ENCODE measurements at places on chromosomes 2 and 18.

- no peak overlapping the region for H3K27ac ChIP-seq
- no peak overlapping the region for H3K4me3 ChIP-seq
- DNase-seq: no peak
- H3K36me3 ChIP-seq: no peaks in the 10 kb centered on the region
- peaks cover under 1% of the 10 kb centered on the region for H3K4me1 ChIP-seq
Measured at GRCh38 chr2:128326346-128326745, 7.7 kb upstream of the HS6ST1 start.

DNA sequence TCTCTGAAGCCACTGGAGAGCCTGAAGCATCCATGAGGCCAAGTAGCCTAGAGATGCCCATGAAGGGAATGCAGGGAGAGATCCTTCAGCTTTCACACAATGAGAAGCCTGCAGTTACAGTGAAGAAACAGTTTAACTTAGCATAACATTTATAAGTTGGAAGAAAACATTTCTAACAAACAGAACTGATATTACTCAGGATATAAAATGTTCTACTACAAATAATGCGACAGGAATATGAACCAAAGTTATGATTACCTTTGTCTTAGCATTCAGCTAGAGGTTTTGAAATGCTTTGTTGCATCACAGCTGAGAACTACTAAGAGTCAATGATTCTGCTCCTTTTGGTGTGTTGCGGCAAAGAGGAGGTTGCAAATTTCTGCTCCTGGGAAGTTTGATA, 6.9 kb upstream of the KYNU start:
- H3K27me3 ChIP-seq: no peaks in the 10 kb centered on the region
- H3K4me3 ChIP-seq: peak overlapping the region; percentile 59
- H3K27ac ChIP-seq: peak overlapping the region; percentile 48
- H3K36me3 ChIP-seq: peaks cover 3% of the 10 kb centered on the region
- H3K4me1 ChIP-seq: peaks cover 40% of the 10 kb centered on the region

GRCh38 chr2:128329607-128330006, 10.9 kb upstream of the HS6ST1 start:
- H3K4me3 ChIP-seq: no peak overlapping the region
- H3K36me3 ChIP-seq: peaks cover 8% of the 10 kb centered on the region
- no peaks in the 10 kb centered on the region for H3K4me1 ChIP-seq
- H3K27me3 ChIP-seq: peaks cover 2% of the 10 kb centered on the region
- no peak overlapping the region for H3K27ac ChIP-seq

GRCh38 chr18:79272916-79273315, 122.8 kb upstream of the NFATC1 start:
- H3K27ac ChIP-seq: peak overlapping the region; percentile 7
- peaks cover 42% of the 10 kb centered on the region for H3K36me3 ChIP-seq
- H3K4me3 ChIP-seq: no peak overlapping the region
- no peaks in the 10 kb centered on the region for H3K27me3 ChIP-seq

DNA sequence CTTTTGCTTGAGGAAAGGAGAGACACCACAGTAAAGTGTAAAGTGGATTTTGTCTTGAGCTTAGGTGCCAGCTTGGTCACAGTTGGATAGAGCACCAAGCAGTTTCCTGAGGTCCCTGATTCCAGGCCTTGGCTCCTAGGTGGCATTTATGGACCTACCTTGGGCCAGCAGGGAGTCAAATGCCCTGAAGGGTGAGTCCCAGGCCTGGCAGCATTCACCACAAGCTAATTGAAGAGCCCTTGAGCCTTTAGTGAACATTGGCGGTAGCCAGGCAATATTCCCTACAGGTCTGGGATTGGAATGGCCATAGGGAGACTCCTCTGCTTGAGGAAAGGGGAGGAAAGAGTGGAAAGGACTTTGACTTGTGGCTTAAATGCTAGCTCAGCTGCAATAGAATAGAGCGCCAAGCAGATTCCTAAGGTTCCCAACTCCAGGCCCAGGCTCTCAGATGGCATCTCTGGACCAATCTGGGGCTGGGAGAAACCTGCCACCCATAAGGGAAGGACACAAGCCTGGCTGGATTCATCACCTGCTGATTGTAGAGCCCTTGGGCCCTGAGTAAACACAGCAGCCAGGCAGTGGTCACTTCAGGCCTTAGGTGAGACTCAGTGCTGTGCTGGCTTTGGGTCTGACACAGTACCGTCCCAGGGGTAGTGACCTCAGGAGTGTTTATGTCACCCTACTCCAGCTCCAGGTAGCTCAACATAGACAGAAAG, 137.5 kb upstream of the OTOS start:
- H3K36me3 ChIP-seq: no peaks in the 10 kb centered on the region
- no peaks in the 10 kb centered on the region for H3K4me1 ChIP-seq
- DNase-seq: no peak

GRCh38 chr2:42856891-42857632, 64.7 kb upstream of the HAAO start:
- no peak overlapping the region for H3K27ac ChIP-seq
- no peak for DNase-seq
- H3K4me3 ChIP-seq: no peak overlapping the region
- H3K36me3 ChIP-seq: peaks cover 3% of the 10 kb centered on the region

DNA sequence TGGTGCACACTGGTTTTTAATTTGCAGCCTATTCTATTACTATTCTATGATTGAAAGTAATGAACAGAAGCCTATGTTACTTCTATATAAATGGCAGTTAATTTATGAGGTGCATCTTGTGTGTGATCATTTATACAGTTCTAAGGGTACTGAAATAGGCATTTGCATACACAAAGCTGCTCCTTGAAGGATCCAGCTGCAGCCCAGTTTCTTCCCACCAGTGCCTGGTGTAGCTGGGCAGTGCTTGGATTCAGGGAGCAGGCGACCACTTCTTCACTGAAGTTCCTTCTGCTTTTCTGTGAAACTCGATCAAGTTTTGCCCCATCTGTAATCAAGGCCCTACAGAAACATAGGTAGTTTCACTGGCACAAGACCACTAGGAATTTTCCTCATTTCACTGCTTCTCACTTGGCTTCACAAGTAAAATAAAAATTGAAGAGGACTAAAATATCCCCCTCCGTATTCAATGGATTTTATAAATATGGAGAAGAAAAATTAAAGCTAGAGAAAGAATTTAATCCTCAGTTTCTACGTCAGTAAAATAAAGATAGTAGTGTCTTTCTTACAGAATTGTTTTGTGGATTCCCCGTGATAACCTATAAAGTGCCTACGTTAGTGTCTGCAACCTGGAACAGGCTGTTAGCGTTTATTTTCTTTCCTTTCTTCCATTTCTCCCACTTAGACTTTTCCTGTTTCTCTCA, 1.7 kb upstream of the LPIN2 start:
- H3K27me3 ChIP-seq: no peaks in the 10 kb centered on the region
- H3K36me3 ChIP-seq: no peaks in the 10 kb centered on the region
- H3K27ac ChIP-seq: peak overlapping the region; percentile 87

- H3K4me1 ChIP-seq: peaks cover 27% of the 10 kb centered on the region
- H3K4me3 ChIP-seq: no peak overlapping the region
- no peak for DNase-seq
- no peaks in the 10 kb centered on the region for H3K27me3 ChIP-seq
- H3K27ac ChIP-seq: peak overlapping the region; percentile 55
Measured at GRCh38 chr2:201136889-201137321, 20.9 kb downstream of the CFLAR start.

DNA sequence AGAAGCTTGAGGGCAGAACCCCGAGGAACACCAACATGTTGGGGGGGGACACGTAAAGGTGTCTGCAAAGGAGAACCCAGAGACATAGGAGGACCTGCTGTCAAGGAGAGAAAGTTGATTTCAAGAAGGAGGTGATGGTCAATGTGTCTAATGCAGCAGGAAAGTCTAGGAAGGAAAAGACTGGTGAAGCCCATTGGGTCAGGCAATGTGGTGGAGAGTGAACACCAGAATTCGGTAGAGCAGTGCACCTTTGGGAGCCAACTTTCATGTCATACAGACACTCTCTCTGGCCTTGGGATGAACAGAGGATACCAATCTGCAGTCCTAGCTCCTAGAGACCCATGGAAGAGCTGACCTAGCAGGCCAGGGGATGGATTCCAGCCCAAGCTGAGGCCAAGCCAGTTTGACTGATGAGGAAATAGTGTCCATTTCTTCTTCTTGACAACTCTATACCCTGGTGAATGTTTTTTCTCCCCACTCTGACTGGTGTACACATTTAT, 101.9 kb downstream of the MYCN start:
- DNase-seq: no peak
- H3K27me3 ChIP-seq: peaks cover 7% of the 10 kb centered on the region
- no peaks in the 10 kb centered on the region for H3K36me3 ChIP-seq
- H3K27ac ChIP-seq: no peak overlapping the region

All from memory B cell (primary cell).